ENCODE measurements at places on chromosomes 2 and 18.

- no peak for DNase-seq
Measured at GRCh38 chr2:177124371-177124770, 88.2 kb upstream of the HNRNPA3 start.

DNA sequence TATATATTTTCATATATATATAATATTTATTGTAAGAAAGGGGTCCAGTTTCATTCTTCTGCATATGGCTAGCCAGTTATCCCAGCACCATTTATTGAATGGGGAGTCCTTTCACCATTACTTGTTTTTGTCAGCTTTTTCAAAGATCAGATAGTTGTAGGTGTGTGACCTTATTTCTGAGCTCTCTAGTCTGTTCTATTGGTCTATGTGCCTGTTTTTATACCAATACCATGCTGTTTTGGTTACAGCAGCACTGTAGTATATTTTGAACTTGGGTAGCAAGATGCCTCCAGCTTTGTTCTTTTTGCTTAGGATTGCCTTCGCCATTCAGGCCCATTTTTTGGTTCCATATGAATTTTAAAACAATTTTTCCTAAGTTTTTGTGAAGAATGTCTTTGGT, 320.1 kb downstream of the CDH2 start:
- no peak for DNase-seq

DNA sequence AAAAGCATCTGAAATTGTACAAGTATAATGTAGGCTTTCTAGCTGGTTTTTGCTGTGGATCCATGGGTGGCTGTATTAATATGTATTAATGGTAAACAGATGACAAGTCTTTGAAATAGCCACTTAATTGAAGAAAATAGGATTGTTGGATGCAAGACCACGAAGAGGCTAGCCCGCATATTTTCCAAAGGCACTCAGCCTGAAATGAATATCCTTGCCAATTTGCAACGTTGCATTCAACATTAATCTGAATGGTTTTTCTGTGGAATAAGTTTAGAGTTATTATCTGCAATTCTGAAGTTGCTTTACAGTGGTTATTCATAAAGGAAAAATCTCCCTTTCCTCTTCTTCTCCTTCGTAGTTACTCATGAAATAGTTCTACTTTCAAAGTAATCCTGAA, 86.2 kb upstream of the SPATS2L start:
- DNase-seq = no peak

GRCh38 chr2:80048296-80048695, 256.3 kb downstream of the LRRTM1 start:
- DNase-seq = no peak

GRCh38 chr2:21466341-21466927, 342.7 kb downstream of the TDRD15 start:
- no peak for DNase-seq

DNA sequence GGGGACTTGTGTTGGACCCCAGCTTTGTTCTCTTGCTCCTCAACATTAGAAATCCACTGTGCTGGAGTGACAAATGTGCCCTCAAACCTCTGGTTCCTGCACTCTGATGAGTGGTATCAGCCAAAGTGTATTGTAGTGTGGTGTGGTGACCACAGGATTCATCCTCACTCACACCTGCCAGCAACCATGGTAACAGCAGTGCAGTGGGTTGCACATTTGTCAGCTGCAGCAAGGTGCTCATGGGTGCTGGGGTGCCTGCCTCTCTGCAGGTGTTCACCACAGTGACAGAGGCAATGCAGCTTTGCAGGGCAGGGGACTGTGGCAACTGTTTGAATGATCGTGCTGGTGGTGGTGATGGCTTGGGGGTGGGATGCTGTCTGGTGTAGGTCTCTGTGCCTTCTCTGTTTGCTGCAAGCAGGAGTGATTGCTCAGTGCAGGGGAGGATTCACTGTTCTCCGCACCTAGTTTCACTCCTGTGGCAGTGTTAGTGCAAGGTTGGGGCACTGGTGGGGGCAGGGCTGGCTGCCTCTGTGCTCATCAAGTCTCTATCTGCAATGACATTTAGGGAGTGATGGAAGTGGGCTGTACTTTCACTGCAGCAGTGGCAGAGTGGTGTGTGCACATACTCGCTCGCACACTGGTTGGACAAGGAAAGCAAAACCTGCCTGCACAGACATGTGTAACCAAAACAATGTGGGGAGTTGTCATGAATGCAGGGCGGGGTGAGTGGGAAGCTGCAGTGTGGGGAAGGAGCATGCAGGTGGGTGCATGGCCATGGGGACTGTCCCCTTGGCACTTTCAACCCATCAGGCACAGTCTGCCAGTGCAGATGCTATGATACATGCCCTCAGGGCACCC, 301.1 kb downstream of the PIK3C3 start:
- DNase-seq = no peak

GRCh38 chr2:128421861-128422311, 103.2 kb upstream of the HS6ST1 start:
- peak; percentile 40 for DNase-seq

All from CD8-positive, alpha-beta T cell (primary cell).